ENCODE measurements at places on chromosomes 6 and 20.

DNA sequence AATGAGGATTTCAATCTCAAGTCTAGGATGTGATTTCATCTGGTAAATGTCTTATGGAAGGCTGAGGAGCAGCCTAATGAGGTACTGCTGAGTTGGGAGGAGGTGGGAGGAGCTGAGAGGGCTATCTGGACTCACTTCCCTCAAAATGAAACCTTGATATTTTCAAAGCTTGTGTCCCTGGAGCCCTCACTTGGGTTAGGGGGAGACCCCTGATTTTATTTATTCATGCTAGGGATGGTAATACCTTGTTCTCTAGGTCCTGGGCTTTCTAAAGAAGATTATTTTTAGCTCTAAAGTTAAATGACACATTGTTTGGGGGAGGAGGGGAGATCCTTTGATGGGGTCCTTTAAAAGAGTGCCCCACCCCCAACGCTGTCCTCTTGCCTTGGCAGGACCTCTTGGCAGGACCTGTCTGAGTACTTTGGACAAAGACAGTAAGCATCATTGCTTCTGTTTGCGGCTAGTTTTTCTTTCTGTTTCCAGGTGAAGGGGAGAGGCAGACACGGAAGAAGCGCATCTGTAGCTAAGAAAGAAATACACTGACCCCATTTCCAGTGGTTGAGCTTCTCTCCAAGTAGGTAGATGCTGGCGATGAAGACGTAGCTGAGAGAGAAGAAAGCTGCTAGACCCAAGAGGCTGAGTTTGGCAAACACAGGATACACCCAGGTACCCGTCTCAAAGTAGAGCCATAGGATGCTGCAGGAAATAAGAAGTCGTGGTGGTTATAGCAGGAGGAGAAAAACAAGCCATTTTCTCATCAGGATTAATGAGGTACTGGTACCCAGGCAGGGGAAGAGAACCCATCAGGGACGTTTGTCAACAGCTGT, 55.6 kb downstream of the ADTRP start:
- no peak for DNase-seq

DNA sequence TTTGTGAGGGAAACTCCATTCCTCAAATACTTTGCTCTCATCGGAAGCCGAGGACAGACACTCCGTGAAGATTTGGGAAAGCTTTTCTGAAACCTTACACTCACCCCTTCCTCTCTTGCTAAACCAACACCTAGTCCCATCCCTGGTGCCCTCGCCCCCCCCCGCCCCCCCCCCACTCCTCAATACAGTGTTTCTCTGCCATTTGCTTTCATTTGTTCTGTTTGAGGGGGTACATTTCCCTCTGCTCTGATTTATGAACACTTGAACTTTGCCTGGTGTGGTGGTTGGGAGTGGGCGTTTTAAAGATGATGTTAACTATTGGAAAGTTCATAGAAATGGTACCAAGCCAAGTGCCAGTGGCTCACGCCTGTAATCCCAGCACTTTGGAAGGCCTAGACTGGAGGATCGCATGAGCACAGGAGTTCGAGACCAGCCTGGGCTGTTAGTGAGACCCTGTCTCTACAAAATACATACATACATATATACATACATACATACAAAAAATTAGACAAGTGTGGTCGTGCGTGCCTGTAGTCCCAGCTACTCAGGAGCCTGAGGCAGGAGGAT, 1.1 kb downstream of the RAB32 start:
- DNase-seq = no peak

GRCh38 chr20:39429726-39430125, 467.6 kb downstream of the DHX35 start:
- no peak for DNase-seq

- no peak for DNase-seq
These were observed 1.6 kb downstream of the TPBG start for GRCh38 chr6:82365016-82365795.

- DNase-seq = no peak
These were observed 88.4 kb downstream of the HACE1 start for GRCh38 chr6:104771258-104771832.

GRCh38 chr20:19017104-19017690, 195.2 kb upstream of the SLC24A3 start:
- no peak for DNase-seq

DNA sequence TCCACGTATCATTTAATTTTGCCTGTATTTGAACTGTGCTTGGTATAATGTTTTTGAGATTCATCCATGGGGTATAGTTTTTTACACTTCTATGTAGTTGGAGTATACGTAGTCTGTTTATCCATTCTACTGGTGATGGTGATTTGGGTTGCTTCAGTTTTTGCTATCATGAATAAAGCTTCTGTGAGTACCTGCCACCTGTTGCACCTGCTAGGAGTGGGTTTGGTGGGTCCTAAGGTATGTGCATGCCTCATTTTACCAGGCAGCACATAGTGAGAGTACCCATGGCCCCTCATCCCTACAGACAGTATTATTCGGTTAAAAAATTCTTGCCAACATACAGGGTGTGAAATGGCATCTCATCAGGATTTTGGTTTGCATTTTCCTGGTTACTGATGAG, 92.9 kb downstream of the DNAH8 start:
- DNase-seq = no peak

DNA sequence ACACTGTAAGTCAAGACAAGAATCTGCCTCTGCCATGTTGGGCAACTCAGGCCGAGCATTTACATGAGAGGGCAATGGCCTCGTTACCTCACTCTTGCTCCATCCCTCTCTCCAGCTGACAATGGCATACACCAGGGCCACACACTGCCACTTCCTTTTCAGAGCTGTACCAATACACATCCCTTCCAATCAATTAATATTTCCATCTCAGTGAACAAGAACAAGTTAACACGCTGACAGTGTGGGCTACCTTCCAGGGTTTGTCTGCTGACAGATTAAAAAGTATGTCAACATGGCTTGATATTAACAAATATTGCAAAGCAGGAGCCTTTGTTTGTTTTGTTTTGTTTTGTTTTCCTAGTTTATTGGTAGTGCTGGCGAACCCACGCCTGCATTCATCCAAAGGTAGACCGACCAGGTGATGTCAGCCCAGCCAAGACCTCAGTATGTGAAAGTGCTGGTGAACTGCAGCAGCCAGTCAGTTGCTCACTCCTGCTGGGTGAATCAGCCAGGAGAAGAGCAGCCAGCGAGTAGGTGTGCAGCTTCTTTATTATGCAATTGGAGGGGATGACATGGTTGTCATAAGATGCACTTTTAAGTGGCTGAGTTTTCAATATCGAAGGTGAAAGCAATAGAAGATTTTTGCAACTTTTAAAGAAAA, 487.3 kb upstream of the JARID2 start:
- no peak for DNase-seq

DNA sequence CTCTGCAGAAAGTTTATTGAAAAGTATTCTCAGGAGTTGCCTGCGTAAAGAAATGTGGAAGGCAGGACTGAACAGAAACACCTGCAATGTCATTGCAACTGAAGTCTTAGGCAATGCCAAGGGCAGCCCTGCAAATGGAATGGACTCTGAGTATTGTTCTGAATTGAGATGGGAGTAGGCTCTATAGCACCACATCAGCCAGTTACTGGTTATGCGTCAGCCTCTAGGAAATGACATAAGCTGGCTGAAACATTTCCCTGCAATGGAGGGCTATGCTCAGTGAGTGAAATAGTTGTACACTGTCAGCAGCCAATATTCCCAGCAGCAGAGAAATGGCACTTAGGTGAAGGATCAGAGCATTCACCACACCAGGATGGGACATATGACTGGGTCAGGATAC, 13.8 kb upstream of the GJE1 start:
- no peak for DNase-seq

GRCh38 chr6:40715570-40716403, 128.6 kb upstream of the LRFN2 start:
- no peak for DNase-seq

GRCh38 chr6:125173341-125174095, 19.9 kb downstream of the TPD52L1 start:
- DNase-seq = no peak

- no peak for DNase-seq
These were observed 168.5 kb downstream of the MYLK4 start for GRCh38 chr6:2582268-2582667.

GRCh38 chr6:89398762-89399525, 13.1 kb downstream of the RRAGD start:
- no peak for DNase-seq

- no peak for DNase-seq
These were observed 96.6 kb upstream of the AKIRIN2 start for GRCh38 chr6:87798393-87799278.

DNA sequence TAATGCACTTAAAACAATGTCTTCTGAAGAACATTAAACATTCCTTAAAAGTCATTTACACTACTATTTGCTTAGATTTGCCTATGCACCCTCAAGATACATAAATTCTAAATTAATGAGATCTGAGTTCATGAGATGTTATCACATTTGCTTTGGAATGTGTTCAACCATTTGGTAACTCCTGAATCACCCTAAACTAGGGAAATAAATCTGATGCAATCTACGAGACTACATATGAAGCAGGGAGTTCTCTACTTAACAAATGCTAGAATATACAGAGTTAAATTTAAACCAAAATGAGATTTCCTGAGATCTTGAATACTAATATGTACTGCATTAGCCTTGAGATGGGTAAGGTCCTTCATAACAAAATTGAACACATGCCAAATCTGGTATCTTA, 170.1 kb downstream of the CLIC5 start:
- no peak for DNase-seq

- no peak for DNase-seq
These were observed 1.2 kb downstream of the PLAGL1 start for GRCh38 chr6:144006736-144007477.

DNA sequence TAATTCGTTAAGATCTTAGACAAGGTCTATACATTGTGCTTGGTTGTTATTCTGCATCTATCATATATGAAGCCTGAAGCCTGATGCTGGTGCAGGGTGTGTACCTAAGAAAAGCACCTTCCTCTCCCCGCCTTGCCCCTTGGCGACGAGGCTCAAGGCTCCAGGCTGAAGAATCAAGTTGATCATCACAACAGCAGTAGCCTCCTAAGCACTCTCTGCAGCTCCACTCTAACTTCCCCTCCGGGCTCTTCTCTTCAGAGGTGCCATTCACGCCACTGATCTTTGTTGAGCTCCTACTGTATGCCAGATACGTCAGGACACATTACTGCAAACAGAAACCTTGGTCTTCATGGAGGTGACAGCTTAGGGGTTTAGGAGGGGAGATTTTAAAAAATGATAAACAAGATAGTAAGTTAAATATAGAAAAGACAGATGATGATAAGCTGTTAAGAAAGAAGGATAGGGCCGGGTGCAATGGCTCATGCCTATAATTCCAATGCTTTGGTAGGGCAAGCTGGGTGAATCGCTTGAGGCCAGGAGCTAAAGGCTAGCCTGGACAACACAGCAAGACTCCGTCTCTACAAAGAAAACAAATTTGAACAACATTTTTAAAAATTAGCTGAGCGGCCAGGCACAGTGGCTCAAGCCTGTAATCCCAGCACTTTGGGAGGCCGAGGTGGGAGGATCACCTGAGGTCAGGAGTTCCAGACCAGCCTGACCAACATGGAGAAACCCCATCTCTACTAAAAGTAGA, 38.4 kb upstream of the ZNF217 start:
- no peak for DNase-seq

DNA sequence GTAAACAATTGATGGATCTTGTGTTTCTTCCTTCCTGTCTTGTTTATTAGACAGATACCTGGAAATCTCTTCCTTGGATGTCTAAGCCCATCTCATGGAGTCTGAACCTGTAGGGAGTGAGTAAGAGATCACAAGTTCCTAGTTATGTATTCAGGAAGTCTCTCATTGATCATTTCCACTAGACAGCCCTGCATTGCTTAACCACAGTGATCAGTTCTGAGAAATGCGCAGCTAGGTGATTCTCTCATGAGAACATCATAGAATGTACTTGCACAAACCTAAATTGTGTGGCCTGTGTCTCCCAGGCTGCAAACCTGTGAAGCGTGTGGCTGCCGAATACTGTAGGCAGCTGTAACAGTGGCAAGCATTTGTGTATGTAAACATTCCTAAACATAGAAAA, 39.1 kb downstream of the FAM120B start:
- DNase-seq = no peak

DNA sequence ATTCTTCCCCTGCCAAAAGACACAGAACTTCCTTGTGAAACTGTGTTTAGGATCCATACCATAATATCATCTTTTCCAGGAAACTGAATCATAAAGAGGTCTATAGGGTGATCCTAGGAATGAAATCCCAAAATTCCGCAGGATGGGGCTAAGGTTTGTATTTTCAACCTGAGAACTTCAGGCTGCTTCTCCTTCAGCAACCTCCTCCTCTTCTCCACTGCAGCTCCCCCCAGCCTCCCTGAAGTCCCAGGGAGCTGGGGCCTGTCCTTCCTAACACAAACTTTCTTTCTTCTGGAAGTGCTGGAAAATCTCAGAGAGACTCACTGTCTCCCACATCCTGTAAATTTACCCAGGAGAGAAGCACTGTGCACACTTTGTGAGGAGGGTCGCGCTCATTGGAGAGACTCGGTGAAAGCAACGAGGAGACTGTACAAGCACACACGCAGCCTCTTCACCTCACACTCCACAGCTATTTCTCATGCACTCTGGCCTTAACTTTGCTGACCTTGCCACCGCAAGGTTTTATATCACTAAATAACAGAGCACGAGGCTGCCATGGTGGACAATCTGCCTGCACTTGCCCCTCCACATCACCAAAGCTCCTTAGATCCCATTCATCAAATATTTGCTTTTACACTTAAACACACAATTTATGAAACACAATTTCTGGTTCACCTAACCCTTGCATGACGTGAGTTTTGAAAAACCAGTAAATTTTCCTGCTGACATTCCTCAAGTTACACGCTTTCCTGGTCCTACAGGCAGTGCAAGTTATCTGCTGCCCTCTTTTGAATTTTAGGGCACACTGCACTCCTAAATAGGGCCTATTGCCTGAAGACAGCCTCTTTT, 14.3 kb downstream of the ID4 start:
- no peak for DNase-seq

DNA sequence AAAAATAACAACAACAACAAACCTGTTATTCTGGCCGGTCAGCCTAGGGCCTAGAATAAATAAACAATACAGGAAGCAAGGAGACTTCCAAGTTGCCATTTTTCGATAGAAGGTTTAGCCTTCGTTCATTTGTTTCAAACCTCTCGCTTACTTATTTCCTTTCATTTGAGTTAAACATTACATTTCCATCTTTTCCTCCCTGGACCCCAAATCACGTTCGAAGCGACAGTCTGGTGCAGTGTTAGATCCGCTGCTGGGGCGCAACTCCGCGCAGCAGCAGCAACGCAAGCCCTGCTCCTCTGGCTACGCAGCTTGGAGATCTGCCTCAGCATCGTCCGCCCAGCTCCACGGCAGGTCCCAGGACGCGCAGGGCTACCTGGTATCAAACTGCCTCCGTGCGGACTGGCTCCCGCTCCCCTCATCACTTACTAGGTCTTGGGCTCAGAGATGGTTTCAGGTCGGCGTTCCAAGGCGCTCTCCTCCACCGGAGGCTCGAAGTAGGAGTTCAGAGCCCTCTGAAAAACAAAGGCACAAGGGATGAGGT, 530 bp downstream of the TDP2 start:
- no peak for DNase-seq

Data from CD8-positive, alpha-beta T cell (primary cell).